ENCODE measurements at places on chromosomes 1 and 21. TPM values are rescaled to one million over a fixed set of nuclear protein-coding genes. Genes with fewer than 3 reads are reported as not detected.

The AMY1C gene
- polyA plus RNA-seq = not detected

The IL22RA1 gene
- 3.5 TPM for polyA plus RNA-seq

- DNase-seq = peak; percentile 72
These were observed at the start of gene MAP10 for GRCh38 chr1:232805269-232806185. Gene MAP10, plus strand, starts transcription at chr1:232805416. Its CDS starts 34 bp downstream, at chr1:232805450.

- DNase-seq = no peak
These were observed 77.4 kb downstream of the ACBD6 start for GRCh38 chr1:180424848-180425457.

GRCh38 chr1:95953015-95953414 is 719.0 kb downstream of the RWDD3 start:
- no peak for DNase-seq

The WNT2B gene
- 1.8 TPM for polyA plus RNA-seq

GRCh38 chr1:158425027-158425426 is 1.0 kb downstream of the OR10K2 start:
- DNase-seq = no peak

DNA sequence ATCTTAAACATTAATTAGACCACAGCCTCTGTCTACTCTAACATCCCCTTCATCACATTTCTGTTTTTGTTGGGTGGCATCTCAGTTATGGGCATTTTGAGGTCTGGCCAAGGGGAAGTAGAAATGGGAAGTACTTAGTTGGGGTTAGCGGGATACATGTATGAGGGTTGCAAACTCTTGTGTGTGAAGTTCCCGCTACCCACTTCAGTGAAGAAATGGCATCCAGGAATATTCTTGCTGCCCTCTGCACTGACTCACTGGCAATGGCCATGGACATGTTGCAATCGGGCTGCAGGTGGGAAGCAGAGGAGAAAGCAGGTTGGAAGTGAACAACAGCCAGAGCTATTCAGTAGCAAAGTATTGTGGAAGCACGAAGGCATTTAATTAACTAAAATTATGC is 7.4 kb downstream of the CD48 start:
- DNase-seq = no peak

The ZYG11B gene
- polyA plus RNA-seq = 26.4 TPM

DNA sequence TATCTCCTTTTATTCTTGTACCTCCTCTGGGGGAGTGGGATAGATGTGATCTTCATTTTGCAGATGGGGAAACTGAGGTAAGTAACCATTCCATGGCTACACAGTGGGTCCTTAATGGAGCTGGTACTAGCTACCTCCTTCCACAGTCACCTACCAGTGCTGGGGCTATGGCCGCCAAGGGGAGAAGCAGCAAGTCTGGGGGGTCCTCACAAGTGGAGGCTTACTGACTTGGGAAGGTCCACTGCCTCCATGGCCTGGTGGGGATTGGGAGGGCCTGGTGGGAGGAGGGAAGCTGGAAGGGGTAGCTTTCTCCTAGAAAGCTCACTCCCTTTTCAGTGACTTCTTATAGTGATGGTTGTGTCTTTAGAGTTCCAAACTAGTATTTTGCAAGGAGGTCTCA is 5.9 kb upstream of the FOXO6 start:
- DNase-seq = no peak

The ZNF648 gene
- 0.39 TPM for polyA plus RNA-seq

- no peak for DNase-seq
These were observed 2.1 kb upstream of the IPP start for GRCh38 chr1:45752441-45753052.

The FCGR3B gene
- polyA plus RNA-seq = 0.88 TPM

DNA sequence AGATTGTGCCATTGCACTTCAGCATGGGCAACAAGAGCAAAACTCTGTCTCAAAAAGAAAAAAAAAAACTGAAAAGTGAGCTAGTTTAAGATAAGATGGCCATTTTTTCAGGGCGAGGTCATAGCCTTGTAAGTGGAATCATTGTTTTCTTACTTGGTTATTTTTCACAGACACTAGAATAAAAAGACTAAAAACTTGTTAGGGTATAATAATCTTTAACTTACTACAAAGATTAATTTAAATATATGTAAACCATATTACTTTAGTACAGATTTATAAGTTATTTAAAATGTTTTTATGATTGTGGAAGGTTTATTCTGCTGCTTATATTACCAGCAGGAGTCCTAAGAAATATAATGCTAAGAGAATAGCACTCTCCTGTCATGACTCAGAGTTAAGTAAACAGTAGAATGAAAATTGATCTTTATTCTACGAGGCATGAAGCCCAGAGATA is 23.5 kb downstream of the ANGPTL1 start:
- DNase-seq = no peak

The SLC35F3 gene
- 0.75 TPM for polyA plus RNA-seq

The DMBX1 gene
- not detected for polyA plus RNA-seq

GRCh38 chr1:85672031-85672660 is 36.1 kb downstream of the ZNHIT6 start:
- DNase-seq = no peak

DNA sequence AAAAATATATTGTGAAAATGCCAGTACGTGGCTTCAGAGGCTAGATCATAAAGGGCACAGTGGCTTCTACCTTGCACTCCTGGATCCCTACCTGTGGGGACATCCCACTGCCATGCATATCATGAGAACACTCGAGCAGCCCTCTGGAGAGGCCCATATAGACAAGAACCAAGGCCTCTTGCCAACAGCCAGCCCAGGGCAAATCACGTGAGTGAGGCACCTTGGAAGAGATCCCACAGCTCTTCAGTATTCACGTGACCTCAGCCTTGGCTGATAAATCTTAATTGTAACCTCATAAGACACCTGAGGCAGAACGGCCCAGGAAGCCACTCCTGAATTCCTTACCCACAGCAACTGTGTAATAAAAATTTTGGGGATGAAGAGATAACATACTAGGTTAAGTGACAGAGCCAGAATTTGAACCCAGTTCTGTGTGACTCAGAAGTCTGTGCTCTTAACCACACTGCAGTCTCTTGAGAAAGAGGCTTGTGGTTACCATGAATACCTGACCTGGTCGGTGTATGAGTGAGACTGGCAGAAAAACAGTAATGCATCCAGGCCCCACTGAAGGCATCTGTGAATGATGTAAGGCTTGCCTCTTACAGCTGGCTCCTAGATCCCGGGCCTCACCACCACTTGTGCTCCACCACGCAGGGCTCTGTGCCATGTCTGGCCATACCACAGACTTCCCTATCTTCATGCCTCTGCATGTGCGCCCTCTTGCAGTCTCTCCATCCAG is 6.9 kb upstream of the A3GALT2 start:
- DNase-seq = no peak

GRCh38 chr21:16353764-16354163 is 624.0 kb downstream of the USP25 start:
- no peak for DNase-seq

- no peak for DNase-seq
These were observed 414.1 kb upstream of the ESRRG start for GRCh38 chr1:217137210-217137881.

DNA sequence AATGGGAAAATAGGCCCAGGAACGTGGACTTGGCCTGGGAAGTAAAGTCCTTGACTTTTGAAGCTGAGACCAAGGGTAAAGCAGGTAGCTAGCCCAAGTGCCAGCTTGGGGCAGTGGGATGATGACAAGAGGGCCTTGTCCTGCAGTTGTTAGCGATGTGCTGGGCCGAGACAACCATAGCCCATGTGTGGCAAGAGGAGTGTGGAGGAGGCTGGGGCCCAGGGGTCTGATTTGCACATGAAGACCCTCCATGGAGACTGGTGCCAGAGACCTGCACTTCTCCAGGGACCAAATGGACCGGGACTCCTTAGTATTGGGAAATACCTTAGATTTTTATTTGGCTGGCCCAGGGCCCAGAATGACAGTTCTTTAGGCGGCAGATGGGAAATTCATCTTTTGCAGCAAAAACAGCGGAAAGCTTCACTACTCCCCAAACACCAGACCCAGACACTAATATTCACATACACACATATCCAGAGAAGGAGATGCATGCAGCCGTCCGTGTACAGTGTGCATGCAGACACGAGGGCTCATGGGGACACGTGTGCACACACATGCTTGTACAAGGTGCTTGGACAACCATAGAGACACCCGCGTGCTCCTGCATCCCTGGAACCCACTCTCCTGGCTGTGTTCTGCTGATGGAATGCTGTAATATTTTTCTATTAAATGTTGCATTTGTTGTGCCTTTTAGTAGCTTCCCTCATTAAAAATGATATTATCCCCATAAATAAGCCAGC is 78.1 kb upstream of the CSF3R start:
- DNase-seq = no peak

DNA sequence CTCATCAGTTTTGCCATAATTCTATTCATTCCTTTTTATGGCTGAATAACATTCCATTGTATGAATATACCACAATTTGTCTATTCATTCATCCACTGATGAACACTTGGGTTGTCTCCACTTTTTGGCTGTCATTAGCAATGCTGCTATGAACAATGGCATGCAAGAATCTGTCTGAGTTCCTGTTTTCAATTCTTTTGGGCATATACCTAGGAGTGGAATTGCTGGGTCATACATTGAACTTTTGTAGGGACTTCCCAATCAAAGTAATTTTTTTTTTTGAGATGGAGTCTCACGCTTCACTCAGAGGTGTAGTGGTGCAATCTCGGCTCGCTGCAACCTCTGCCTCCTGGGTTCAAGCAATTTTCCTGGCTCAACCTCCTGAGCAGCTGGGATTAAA is 34.9 kb downstream of the AADACL4 start:
- DNase-seq = no peak

GRCh38 chr1:93324486-93325464 is 20.9 kb upstream of the DR1 start:
- no peak for DNase-seq

GRCh38 chr1:225467193-225468020 is 39.6 kb upstream of the LBR start:
- DNase-seq = no peak

The FAM177B gene
- not detected for polyA plus RNA-seq

- no peak for DNase-seq
These were observed 106.3 kb downstream of the BEND5 start for GRCh38 chr1:48670234-48671020.

GRCh38 chr1:230458509-230458908 is 32.4 kb upstream of the PGBD5 start:
- no peak for DNase-seq

The SLAMF8 gene
- polyA plus RNA-seq = 1.4 TPM

DNA sequence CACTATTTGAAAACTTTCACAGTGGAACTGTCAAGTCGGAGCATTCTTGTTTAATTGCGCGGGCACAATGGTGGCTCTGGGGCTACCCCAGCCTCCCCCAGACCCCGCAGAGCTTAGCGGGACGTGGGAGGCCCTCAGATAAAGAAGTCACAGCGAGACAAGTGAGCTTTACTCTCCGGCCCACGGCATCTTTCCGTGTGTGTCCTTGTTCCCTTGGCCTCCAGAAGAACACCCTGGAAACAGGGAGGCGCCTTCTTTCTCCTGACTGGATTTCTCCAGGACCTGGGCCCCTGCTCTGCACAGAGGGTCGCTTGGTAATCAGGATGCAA is 382.8 kb downstream of the RRAGC start:
- DNase-seq = no peak

The B3GALT2 gene
- 23.1 TPM for polyA plus RNA-seq

The SPATA1 gene
- polyA plus RNA-seq = 1.7 TPM

DNA sequence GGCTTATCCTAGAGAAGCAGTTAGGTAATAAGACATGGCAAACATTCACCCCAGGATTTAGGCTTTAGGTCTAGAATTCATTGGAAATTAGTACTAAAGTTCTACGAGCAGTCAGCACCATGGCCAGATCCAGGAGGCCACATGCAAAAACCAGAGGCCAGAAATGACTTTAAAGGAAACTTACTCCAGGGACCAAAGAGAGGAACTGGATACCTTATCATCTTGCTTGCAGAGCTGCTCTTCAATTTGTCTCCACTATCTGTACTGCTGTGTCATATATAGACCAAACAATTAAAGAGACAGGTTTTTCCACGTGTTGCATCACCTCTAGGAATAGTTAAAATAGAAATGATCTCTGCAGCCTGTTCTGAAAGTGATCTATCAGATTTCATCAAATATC is 127.8 kb downstream of the LMX1A start:
- DNase-seq = no peak

DNA sequence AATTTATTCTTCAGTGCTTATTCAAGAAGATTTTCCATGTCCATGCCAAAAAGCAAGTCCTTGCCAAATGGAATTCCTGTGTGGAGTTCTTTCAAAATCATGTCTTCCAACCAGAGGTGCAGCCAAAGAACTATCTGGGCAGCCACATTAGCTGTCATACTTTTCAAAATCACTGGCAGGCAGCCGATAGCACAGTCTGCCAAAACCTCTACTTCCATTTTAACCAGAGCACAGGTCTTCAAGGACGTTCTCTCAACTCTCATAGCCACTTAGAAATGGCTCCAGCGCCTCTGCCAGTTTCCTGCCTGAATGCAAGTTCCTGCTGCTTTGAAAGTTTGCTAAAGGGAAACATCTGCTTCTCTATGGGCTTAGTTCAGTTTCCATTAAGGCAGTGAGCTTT is 975.7 kb upstream of the ADGRL4 start:
- no peak for DNase-seq

- DNase-seq = no peak
These were observed 369.9 kb downstream of the SETD4 start for GRCh38 chr21:35690436-35690835.

DNA sequence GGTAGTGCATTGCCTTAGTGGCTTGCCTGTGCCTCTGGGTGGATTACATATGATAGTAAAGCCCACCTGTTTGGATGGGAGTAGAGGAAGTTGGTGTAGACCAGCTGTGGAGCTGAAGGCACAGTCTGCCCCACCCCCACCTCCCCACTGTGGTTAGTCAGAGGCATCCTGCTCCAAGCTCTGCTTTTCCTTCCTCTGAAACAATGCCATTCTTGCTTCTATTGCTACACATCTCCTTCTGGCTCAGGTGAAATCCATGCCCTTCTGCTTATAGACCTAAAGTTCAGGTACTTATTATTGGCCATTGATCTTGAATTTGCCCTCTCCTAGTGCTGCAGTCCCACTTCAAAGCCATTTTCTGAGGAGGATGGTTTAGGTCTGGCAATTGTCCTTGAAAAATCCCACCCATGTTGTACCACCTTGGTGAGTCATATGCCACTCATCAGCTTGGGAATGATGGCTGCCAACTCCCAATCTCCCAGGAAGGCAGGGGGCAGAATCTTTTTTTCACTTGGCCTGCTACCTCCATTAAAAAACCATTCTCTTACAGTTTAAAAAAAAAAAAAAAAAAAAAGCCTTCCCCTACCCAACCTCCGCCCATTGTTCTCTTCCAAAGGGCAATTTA is 6.7 kb upstream of the TXLNA start:
- no peak for DNase-seq

GRCh38 chr1:13224480-13225060 is 1.4 kb downstream of the PRAMEF18 start:
- DNase-seq = no peak

The OR2W3 gene
- polyA plus RNA-seq = 0.47 TPM

DNA sequence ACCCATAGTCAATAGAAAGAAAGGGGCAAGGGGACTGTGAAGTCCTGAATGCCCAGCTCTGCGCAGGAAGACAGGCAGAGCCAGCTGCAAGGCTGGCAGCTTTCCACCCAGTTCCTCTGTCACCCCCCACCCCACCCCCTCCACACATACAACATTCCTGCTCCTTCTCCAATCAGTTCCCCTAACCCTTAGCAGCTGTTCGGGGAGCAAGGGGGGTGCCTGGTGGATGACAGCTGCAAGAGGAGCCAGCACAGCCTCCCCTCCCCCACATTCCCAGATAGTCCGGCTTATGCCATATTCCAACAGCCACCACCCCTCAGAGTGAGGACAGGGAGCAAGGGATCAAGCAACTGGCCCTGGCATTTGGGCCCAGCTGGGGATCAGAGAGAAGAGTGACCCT is 9.7 kb downstream of the ARHGEF2 start:
- no peak for DNase-seq

The CGN gene
- 42.6 TPM for polyA plus RNA-seq

The AUNIP gene
- 3.7 TPM for polyA plus RNA-seq

The AIM2 gene
- not detected for polyA plus RNA-seq

All from right renal cortex interstitium (tissue), 3 donors.